Inflammatory macrophage treated with lipopolysaccharide for 1 hour (primary cell): ENCODE measurements at places on chromosomes 3 and 15.
A peak's percentile ranks its signal among the peaks of the same experiment; 100 is the strongest.

- DNase-seq: no peak
Observed at GRCh38 chr15:25763331-25763751, 99.8 kb downstream of the ATP10A start.

DNA sequence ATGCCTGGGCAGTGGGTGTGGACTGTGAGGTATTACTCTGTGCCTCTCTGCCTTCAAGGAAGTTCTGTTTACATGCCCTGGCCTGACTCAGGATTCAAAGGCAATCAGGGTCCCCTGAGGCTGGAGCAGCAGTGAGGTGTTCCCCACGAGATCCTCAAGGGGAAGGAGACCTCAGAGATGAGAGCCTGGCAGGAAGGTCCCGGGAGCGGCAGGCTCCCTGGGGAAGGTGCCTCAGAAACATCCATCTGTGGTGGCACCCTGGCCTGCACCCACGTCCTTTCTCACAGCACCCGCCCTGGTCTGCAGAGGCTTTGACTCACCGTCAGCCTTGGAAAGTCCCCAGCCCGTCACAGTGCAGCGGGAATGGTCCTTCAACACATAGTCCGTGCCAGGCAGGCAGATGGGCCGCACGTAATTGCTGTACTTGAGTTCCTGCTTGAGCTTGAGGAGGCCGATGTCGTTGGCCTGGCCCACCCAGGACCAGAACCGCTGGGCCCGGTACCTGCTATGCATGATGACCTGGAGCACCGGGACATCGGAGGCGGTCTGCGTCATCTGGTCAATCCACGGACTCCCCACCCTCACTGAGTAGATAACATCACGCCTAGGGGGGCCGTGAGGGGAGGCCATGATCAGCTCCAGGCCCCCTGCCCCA lies 3.6 kb downstream of the PRSS50 start:
- DNase-seq: peak; percentile 35

DNA sequence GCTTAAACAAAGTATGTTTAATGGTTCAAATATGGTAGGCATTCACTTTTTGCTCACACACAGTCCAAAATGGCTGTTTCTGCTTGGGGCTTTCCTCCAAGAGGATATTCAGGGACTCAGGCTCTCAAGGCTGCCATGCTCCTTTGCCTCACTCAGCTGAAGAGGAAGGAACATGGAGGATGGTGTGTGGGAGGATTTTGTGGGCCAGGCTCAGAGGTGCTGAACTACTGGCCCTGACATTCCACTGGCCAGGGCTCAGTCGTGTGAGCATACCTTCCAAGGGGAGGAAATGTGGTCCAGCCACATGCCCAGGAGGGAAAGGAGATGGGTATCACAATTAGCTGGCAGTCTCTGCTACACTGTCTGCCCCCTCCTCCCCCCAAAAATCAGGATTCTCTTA lies 8.7 kb downstream of the PXYLP1 start:
- DNase-seq: peak; percentile 52

GRCh38 chr3:194245975-194246561 lies 105.1 kb downstream of the CPN2 start:
- DNase-seq: peak; percentile 67
